ENCODE measurements at places on chromosomes 4 and X.
A peak's percentile ranks its signal among the peaks of the same experiment; 100 is the strongest.

GRCh38 chr4:8283631-8284121 is 14.1 kb downstream of the HTRA3 start:
- no peak for DNase-seq

DNA sequence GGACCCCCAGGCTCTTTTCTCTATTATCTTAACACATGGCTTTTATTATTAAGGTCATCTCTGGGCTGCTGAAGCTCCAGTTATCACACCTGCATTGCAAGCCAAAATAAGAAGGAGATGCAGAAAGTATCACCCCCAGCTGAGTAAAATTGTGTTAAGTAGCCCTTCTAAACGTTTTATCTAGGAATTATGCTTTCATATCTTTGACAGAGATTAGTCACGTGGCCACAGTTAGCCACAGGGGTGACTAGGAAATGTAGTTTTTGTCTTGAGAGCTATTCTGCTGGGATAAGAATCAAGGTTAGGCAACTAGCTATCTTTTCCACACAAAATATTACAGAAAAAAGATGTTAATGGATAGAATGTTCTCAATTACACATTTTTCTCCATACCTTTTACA is 102.1 kb downstream of the ANXA3 start:
- DNase-seq, result no peak

- peak; percentile 8 for DNase-seq
Observed at GRCh38 chrX:133414406-133415275, 648 bp downstream of the GPC4 start.

- no peak for DNase-seq
Observed at GRCh38 chrX:132631579-132632232, 142.9 kb upstream of the MBNL3 start.

GRCh38 chr4:81605271-81605670 is 133.6 kb upstream of the RASGEF1B start:
- no peak for DNase-seq

DNA sequence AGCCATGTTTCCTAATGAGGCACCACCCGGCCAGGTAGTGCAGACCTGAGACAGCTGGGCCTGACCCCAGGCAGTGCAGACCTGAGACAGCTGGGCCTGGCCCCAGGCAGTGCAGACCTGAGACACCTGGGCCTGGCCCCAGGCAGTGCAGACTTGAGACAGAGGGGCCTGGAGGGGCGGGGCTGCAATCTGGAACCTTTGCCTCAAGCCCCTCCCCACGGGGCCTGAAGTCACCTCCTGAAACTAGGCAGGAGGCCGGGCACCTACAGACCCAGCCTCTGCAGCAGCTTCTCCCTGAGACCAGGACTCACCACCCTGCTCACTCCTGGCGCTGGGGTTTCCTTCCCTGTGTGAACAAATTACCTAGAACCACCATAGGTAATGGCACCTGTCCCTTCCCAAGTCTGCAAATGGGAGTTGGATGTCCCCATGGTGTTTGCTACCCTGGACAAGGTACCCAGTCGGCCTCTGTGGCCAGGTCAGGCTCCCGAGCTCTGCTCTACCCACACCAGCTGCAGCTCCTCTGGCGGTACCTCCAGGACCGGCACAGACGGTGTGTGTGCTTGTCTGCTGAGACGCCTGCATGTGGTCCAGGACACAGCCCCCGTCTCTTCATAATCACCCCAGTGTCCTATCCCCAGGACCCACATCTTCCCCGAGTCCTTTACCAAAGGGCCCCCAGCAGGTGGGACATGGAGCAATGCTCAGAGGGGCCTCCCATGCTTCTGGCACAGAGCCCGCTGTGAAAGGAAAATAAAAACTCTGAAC is 53.1 kb upstream of the C4orf50 start:
- no peak for DNase-seq

- DNase-seq, result no peak
Observed at GRCh38 chr4:127993151-127993550, 27.9 kb downstream of the ABHD18 start.

DNA sequence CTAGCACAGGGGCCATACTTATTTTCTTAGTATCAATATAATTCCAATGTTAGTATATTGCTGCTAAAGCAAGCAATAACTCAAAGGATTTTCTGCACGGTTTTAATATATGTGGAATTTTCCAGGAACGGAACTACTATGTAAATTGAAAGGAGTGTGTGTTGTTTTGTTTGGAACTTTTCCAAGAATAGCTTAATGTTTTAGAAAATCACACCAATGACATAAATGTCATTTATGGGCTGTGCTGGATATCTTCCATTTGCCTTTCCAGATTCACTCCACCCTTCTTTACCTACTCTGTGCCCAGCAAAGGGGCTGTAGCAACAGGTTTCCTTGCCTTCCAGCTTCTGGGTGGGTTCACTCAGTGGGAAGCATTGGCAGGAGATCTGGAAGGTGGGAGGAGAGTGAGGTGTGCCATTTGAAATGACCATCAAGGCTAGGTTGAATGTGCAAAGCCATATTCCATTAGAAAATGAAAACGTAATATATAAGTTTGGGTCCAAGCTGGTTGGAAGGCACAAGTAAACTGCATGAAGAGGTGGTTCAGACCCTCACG is 25.2 kb upstream of the ZFX start:
- DNase-seq, result no peak

- no peak for DNase-seq
Observed at GRCh38 chr4:41569961-41570360, 32.0 kb downstream of the LIMCH1 start.

- DNase-seq, result no peak
Observed at GRCh38 chr4:140408974-140409373, 18.5 kb downstream of the CLGN start.

DNA sequence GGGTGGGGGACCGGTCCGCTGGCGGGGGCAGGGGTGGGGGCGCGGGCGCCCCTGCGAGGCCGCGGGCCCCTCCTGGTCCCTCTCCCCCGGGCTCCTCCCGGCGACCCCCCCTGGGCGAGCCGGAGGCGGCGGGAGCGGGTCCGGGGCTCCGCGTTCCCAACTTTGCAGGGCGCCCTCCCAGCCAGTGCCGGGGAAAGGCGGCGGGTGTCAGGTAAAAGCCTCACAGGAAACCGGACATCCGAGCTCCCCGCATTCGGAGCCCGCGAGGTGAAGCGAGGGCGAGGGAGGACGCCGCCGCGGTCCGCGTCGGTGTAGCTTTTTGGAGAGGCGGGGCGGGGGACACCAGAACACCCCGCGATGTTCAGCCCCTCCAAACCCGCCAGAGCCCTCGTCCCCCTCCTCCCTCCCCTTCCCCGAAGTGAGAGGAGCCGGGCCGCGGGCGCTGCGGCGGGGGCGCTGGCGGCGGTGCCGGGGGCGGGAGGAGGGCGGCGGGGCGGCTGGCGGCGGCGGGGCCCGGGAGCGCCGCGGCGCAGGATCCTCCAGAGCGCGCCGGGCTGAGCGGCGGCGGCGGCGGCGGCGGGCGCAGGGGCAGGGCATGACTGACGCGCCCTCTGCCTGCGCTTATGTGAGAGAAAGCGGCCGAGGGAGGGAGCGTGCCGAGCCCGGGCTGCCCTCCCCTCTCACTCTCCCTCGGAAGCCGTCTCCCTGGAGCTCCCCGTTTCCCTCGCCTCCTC is at the start of gene VEGFC:
Gene VEGFC, minus strand, starts transcription at position 597 of the 734 bp plus-strand sequence. CDS start 611 bp downstream, outside the sequence.
- peak; percentile 46 for DNase-seq

DNA sequence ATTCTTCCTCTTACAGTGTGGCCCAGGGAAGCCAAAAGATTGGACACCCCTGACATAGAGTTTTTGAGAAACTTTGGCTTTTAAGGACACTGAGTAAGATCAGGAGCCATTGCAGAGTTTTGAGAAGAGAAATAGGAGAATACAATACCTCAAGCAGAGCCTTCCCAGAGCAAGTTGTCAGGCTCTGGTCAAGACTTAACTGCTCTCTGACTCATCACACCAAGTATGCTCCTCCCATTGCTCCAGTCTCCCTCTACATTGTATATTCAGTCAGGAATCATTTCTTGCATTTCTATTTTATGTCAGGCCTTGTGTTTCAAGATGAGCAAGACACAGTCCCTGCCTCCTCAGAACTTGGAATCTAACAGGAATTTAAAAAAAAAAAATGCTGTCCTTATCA is 176.4 kb upstream of the FMR1 start:
- DNase-seq, result no peak

DNA sequence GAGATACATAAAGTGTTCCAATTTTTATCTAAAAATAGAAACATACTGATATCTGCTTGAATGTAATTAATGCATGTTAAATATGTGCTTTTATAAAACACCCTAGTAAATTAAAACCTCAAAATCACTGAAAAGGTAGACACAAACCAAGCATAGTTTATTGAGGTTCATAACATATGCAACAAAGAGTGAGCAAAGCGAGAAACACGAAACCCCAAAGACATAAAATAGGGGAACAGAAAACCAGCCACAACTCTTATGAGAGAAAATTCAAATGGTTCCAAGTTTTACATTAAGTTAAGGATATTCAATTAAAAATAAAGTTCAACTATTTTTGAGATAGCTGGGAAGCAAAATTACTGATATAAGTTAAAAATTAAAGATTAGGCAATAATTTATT is 336.4 kb upstream of the AGA start:
- DNase-seq, result no peak

Data from stimulated activated CD4-positive, alpha-beta T cell treated with anti-CD3 and anti-CD28 coated beads, Interleukin-15, amount 100 ng/mL, for 24 hours (primary cell).